SK-N-MC (cell line): ENCODE measurements at places on chromosomes 6 and 20.

GRCh38 chr20:17995967-17996819 lies 27.4 kb downstream of the MGME1 start:
- DNase-seq, result no peak

GRCh38 chr6:21101694-21102093 lies 491.9 kb upstream of the SOX4 start:
- no peak for DNase-seq

- no peak for DNase-seq
These were observed 15.6 kb upstream of the CCN6 start for GRCh38 chr6:112038268-112038667.

GRCh38 chr20:10454151-10454750 lies 19.1 kb downstream of the SLX4IP start:
- DNase-seq, result no peak

DNA sequence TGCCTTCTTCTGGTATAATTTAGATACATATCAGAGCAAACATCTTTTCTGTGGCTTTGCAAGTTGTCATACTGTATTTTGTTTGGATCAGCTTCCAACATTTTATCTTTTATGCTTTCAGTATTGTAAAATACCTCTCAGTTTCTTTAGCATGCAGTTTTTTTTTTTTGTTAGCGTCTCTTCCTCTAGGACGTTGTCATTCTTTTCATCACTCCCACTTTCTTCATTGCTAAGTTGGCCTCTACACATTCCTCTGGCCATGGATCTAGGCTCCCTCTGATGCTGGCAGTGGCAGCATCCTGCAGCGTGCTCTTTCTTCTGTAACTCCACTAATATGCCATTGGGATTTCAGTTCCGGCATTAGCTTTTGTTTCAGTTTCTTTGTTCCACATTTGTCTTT lies 21.7 kb downstream of the RPRD1B start:
- no peak for DNase-seq

- no peak for DNase-seq
These were observed 599.6 kb downstream of the PTPRT start for GRCh38 chr20:42589976-42590639.

DNA sequence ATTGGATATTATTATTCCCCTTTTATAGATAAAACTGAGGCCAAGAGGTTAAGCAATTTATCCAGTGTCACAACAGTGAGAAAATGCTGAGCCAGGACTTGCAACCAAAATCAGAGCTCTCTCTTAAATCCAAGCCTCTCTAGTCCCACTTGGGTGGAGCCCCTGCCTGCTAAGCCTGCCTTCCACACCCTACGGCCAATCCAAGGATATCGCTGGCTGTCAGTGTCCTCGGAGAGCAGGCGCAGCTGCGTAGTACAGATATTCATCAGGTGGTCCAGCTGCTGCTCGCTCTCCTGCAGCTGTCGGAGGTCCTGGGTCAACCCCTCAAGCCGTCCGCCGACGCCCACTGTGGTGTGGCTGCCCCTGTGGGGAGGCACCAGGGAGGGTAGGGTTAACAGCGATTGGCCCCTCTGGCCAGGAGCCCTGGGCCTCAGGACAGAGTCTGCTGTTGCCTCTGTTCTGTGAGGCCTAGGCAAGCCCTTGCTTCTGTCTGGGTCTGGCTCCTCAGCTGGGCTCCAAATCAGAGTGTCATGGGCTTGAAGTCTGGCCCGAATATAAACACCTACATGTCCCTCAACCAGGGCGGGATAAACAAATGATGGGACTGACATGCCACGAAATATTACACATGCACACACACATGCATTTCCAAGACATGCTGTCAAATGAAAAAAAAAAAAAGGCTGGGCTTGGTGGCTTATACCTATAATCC lies 3.9 kb upstream of the NECAB3 start:
- no peak for DNase-seq

- DNase-seq, result no peak
These were observed 1.5 kb upstream of the PHIP start for GRCh38 chr6:79079561-79080041.

- DNase-seq, result no peak
These were observed 28.7 kb downstream of the COL11A2 start for GRCh38 chr6:33163540-33163939.

- no peak for DNase-seq
These were observed 26.4 kb downstream of the CRISP1 start for GRCh38 chr6:49839957-49840356.

GRCh38 chr20:60167812-60168211 lies 209.6 kb downstream of the CDH26 start:
- no peak for DNase-seq

DNA sequence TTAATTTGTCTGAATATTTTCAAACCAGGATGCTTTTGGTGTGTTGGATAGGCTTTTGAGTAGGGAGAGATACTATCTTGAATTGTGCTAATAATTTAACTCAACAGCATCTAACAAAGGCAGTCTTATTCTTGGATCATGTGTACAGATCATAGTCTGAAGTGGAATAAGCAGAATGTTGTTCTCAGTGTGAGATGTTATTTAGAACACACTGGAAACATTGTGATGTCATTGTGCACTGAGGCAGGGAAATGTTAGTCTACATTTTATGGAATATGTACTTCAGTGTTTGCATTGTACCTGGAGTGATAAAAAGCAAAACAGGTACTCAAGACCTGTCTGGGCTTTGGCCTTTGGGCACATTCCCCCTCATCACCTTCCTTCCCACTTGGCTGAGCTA lies 35.0 kb downstream of the RNF144B start:
- no peak for DNase-seq

DNA sequence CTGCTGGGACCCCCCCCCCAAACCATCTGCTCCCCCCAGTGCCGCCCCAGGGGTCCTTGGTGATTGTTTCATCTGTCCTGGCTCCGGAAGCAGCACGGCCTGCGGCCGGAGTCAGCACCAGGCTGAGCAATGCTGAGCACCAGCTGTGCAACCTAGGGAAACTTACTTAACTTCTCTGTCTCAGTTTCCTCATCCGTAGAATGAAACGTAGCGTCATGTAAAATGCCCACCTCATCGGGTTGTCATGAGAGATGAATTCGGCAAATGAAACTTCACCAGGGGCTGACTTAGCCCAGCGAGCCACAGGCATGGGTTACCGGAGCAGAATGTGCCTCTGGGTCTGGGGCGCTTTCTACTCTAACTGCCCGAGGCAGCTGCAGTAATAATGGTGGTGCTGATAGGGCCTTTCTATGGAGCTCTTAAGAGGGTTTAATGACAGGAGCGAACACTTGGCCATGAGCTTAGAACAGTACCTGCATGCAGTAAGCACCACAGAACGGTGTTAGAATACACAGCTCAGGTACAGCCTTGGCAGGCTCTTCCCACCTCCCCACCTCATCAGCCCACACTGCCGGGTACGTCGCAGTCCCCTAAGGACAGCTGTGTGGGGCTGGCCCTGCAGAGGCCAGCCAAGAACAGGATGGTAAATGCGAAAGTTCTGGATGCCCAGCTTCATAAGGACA lies 1.7 kb downstream of the THBS2 start:
- no peak for DNase-seq

GRCh38 chr6:167554854-167555253 lies 230.0 kb downstream of the TTLL2 start:
- DNase-seq, result no peak

DNA sequence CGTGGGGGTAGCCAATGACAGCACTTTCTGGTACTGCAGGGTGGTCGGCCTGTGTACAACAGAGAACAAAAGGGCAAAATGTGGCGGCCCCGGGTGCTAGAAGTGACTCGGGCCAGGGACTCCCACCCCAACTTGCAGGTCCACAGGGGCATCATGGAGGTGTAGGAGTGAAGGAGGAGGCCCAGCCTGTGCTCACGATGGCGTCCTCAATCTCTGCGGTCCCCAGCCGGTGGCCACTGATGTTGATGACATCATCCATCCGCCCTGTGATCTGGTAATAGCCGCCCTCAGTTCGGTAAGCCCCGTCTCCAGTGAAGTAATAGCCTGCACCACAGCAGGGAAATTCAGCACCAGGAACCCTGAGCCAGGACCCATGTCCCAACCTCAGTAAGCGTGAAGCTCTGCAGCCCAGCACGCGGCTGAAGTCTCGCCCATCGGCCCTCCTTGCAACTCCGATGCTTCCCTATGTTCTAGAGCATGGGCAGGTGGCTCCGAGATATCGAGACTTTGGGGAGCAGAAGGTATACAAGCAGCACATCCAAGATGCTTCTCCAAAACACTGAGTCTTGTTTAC lies 20.2 kb upstream of the APMAP start:
- no peak for DNase-seq

GRCh38 chr20:62370115-62370806 lies 3.1 kb upstream of the LAMA5 start:
- no peak for DNase-seq

DNA sequence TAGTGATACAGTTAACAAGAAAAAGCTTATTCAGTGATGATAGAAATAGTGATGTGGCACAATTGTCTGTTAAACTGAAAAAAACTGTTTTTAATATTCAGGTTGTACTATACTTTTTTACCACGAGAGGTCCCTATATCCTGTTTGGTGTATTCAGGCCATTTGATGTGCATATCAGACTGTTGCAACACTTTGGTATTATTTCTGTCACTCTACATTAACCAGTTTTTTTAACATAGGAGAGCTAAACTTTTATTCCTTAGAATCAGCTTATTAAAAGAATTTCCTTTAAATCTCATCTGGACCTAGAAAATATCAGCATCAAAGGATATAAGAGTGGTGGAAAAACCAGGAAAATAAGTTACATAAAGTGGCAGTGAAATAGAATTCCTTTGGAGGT lies 36.8 kb downstream of the TSPYL4 start:
- no peak for DNase-seq

DNA sequence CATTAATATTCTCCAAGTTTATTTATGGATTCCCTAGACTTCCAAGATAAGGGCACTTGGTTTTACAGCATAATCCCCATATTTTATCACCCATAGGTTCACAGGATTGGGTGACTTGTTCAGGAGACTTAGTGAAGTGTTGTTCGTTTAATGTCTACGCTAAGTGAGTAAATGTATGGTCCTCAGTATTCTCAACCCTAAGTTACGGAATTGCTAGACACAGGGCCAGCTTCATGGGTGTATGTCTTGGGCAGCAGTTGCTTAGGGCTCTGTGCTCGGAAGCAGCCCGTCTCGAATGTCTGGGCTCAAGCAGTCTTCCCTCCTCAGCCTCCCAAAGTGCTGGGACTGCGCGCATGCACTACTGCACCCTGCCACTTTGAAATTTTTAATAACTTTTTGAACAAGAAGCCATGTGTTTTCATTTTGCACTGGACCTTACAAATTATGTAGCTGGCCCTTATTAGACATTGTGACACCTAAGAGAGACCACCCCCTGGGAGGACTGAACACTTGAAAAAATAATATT lies 91.5 kb upstream of the ZNF217 start:
- no peak for DNase-seq

DNA sequence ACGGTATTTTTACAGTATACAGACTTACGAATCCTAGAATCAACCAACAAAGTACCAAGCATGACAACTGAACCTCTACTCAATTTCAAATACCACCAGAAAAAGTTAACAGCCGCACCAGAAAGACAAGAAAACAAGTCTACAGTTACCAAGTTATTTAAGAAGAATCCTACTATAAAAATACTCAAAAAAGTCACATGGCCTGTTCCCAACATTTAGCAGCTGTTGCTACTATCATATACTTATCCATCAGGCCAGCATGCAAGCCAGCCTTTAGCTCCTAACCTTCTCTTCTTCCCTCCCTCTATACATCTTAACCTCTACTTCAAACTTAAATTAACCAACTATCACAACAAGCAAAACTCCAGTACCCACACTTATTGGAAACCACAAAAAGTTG lies 1.9 kb downstream of the SYNCRIP start:
- no peak for DNase-seq

DNA sequence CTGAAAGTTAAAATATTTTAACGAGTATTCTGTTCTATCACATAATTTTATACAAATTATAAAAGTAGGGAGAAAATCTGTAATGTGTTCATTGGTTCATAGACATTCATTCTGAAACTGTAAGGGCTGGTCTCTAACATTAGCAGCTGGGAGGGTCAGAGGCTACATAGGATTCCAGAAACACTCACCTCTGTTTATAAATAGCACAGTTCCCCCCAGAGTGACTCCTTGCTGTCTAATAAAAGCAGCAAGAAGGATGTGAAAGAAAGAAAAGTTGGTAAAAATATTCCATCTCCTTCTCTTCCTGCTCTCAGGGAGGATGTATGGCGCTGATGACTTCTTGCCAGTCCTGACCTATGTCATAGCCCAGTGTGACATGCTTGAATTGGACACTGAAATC lies 25.3 kb upstream of the NAA20 start:
- DNase-seq, result no peak

- DNase-seq, result no peak
These were observed 622 bp downstream of the GPANK1 start for GRCh38 chr6:31663961-31664789.

- DNase-seq, result no peak
These were observed at the start of gene AGER for GRCh38 chr6:32184084-32184640. AGER (minus strand) TSS chr6:32184253; CDS start chr6:32184222, 31 bp downstream.

DNA sequence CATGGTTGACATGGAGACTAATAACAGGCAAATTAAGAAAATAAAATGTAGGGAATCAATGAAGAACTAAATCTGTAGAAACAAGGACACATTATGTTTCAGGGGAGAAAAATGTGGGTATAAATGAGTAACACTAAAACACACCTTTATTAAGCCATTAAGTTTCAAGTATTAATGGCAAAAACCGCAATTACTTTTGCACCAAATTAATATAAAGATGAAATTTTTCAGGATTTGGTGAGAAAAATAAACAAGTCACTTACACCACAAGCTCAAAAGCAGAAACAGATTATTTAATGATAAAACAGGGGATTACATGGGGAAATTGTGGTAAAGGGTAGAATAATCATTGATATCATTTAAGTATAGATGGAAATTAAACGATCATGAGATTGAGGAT lies 793.8 kb upstream of the FLRT3 start:
- DNase-seq, result no peak
